PC-9 (cell line): ENCODE measurements at places on chromosomes 5 and 9. TPM values are rescaled to one million over a fixed set of nuclear protein-coding genes. Genes with fewer than 3 reads are reported as not detected.
A peak's percentile ranks its signal among the peaks of the same experiment; 100 is the strongest.

GRCh38 chr9:18806232-18807080, 226.6 kb downstream of the SAXO1 start:
- DNase-seq: no peak

DNA sequence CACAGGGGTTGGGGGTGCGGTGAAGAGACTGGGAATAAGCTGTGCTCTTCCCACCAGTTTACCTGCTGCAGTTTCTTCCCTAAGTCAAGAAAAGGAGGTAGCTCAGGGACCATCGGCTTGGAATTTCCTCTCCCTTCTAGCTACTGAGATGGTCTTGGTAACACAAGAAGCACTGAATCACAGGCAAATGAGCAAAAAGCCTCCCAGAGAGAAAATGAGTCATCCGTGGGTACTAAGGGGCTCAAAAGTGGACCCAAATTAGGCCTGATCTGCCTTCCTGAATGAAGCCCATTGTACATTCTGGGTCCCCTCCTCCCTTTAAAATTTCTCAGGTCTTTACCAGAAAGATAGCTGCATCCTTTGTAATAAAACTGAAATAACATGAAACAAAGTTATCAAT, 49.9 kb downstream of the PTPN3 start:
- DNase-seq: no peak

GRCh38 chr9:36433386-36433785, 33.3 kb upstream of the RNF38 start:
- peak; percentile 23 for DNase-seq

- DNase-seq: no peak
Observed at GRCh38 chr9:12737871-12738270, 36.9 kb upstream of the LURAP1L start.

DNA sequence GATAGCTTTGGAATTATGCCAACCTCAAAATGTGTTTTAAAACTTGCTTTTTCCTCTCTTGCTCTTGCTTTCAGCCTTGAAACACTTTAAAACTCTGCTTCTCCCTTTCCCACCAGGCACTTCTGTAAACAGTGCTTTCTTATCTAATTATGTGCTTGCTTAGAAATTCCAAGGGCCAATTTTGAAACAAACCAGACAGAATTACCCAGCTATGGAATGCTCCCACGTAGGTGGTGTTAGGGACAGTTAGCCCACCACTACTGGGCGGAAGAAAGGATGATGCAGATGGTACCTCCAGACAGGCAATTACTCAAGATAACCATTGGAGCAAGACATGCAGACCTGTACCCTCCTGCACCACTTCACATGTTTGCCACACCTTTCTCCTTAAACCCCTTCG, 523.0 kb upstream of the PTPRD start:
- no peak for DNase-seq

GRCh38 chr9:27784847-27785713, 211.8 kb upstream of the C9orf72 start:
- no peak for DNase-seq

DNA sequence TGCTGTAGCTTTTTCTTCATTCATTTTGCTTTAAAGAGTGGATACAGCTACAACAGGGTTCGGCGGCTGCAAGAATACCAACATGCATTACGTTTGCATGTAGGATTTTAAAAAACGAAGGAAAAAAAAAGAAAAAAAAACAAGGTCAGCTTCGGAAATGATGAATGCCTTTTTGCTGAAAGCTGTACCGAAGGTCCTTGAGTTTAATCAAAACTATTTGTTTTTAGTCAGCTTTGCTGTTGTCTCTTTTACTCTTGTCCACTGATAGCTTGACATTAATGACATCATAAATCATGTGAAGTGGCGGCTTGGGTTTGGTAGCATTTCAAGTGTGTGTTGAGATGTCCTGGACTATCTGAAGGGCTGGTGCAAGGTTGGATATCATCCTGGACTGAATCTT, 779.1 kb downstream of the NR2F1-AS1 start:
- DNase-seq: no peak

DNA sequence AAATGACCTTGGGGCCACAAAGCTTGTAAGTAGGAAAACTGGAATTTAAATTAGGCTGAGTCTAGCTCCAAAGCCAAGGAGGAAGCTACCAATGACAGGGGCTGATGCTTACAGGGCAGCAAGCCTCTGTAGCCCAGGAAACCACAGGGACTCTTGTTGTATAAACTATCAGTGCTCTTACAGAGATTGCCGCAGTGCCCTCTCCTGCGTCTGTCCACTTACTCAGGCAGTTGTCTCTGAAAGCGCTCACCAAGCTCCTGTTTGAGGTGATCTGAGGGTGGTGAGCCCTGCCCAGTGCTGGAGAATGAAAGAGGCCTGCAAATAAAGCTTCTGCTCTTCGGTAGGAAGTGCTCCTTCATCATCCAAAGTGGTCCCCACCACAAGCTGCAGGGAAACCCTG, 498.8 kb downstream of the ARHGEF28 start:
- no peak for DNase-seq

- DNase-seq: no peak
Observed at GRCh38 chr5:134758176-134758503, 439 bp upstream of the DDX46 start.

The ESM1 gene
- 0.15 TPM in 1 of 2 replicates, not detected in the other for total RNA-seq
